Activated T-helper 17 cell treated with anti-CD3 and anti-CD28 coated beads, Interleukin-2, amount 50 U/mL, for 72 hours (primary cell): ENCODE measurements at places on chromosomes 2 and 18. TPM values are rescaled to one million over a fixed set of nuclear protein-coding genes. Genes with fewer than 3 reads are reported as not detected.
A peak's percentile ranks its signal among the peaks of the same experiment; 100 is the strongest.

DNA sequence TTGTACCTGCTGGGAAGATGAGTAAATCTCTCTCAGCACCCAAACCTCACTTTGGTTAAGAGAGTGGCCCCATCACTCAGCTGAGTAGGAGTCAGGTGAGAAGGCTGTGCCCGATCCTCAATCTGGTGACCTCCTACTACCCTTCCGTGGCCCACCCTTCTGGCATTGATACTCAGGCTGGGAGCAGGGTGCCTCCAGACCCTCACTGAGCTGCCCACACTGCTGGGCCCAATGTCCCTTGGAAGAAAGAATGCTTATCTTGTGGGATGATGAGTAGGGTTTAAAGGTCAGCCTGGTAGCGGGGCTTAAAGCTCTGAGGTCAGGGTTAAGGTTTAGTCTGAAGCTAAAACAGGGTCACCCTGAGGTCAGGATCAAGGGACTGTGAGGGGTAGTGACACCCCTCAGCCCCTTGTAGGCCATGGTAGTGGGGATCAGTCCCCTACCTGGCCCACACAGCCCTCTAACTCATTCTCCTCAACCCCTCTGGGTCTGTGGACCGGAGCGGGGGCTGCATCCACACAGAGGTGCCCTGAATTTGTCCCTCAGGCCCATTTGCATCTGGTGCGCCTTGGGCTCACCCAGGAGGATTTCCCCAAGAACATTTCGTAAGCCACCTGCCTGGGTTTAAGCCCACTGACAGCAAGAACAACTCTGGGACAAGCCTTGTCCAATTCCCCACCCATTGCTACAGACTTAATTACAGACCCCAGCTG is 123.8 kb downstream of the CYP26B1 start:
- no peak for ATAC-seq

DNA sequence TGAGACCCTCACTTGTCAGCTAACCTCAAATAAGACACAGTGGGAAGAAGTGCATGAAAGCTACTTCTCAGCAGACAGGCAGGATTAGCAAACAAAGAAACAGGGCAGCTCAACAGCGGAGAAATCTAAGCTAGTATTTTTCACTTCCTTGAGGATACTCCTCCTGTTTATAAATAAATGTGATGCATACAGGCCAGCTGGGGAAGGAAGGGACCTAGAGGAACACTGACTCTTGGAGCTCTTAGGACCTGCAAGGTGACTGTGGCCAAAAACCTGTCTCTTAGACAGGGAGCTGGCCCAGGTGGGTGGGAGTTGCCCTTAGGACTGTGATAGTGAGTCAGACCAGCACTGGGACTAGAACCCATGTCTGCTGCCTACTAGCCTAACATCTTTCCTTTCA is 4.8 kb downstream of the REEP1 start:
- no peak for ATAC-seq

- ATAC-seq = no peak
Measured at GRCh38 chr18:73986711-73987110, 160.9 kb downstream of the FBXO15 start.

Gene STARD6
- total RNA-seq = not detected

Gene ATP5MC3
- total RNA-seq = 416 TPM

- no peak for ATAC-seq
Measured at GRCh38 chr2:183868153-183868552, 730.2 kb upstream of the ZNF804A start.

- no peak for ATAC-seq
Measured at GRCh38 chr18:36518839-36519238, 221.3 kb downstream of the FHOD3 start.

DNA sequence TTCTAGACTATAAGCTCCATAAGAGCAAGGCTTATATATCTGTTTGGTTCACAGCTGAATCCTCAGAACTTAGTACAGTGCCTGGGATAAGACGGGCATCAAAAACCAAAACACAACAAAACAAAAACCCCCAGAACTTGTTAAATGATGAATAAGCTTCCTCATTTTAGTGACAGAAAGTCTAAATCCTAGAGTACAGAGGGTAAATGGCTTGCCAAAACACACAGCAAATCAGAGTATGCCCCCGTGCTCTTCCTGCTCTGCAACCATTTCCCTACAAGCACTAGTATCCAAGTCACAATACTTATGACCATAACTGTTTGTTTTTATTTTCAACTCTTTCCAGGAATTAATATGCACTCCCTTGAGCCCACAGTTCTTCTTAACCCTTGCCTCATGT is 10.1 kb downstream of the ZNF521 start:
- no peak for ATAC-seq

GRCh38 chr2:39772086-39772811 is 6.8 kb downstream of the THUMPD2 start:
- ATAC-seq = peak; percentile 93

Gene SAG
- 1.7 TPM for total RNA-seq

DNA sequence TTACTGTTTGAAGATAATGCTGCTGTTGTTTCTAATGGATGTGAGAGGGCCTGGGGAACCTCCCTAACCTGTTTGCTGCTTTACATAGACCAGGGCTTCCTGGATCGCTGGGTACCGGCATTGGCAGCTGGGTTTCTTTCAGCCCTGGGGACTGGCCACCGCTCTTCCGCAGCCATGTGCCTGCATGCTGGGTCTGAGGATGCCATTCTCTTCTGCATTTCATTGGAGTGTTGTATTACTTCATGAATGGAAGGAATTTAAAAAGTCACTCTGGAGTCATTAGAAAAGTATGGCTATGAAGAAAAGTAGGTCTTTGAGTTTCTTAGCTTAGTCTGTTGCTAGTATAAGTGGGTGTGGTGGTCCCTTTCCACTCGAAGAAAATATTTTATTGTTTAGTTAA is 107.3 kb upstream of the MGAT5 start:
- no peak for ATAC-seq

Gene ACAA2
- total RNA-seq = 94.7 TPM

DNA sequence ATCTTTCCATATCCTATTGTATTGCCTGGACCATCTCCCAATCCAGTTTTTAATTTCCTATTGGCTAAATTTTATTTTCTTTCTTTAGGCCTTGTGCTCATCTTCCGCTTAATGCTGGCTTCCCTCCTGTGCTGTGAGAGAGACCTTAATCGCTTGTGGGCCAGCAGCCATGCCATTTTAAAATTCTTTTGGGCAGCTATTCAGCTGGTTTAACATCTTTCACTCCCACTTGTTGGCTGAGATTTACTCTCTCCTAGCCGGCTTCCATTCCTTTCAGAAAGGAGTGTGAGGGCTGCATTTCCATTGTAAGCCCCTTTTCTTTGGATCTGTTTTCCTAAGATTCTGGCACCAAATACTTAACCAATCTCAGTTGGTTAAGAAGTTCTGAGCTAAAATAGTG is 140.9 kb upstream of the RASGRP3 start:
- no peak for ATAC-seq

Gene MROH2A
- not detected for total RNA-seq

DNA sequence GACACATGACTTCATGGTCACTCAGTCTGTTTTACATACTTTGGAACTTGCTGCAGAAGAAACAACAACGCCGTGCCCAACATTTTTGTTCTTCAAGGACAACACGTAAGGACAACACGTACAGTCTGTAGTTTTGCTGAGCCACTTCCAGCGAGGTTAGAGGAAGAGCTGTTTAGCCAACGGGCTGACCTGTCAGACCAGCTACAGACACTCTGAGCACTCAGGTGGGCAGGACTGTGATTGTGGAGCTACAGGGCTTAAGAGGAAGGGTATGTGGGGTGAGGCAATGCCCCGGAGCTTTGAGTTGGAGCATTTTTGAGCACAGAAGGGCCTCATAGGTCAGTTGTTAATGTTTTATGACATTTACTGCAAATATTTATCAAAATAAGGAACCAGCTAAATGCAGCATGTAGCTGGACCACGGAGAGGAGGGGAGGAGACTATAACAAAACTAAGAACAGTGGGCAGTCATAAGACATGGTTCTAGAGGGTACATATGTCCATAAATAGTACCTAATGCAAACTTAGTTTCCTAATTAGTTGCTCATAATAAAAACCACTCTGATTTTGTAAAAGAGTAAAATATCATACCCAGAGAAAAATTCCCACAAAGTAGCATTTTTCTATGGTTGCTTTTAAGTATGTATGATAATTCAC is 26.3 kb upstream of the NPC1 start:
- ATAC-seq = no peak

GRCh38 chr2:109166811-109167210 is 37.8 kb downstream of the SH3RF3 start:
- ATAC-seq = no peak

GRCh38 chr2:203782262-203782976 is 76.0 kb downstream of the CD28 start:
- peak; percentile 95 for ATAC-seq

DNA sequence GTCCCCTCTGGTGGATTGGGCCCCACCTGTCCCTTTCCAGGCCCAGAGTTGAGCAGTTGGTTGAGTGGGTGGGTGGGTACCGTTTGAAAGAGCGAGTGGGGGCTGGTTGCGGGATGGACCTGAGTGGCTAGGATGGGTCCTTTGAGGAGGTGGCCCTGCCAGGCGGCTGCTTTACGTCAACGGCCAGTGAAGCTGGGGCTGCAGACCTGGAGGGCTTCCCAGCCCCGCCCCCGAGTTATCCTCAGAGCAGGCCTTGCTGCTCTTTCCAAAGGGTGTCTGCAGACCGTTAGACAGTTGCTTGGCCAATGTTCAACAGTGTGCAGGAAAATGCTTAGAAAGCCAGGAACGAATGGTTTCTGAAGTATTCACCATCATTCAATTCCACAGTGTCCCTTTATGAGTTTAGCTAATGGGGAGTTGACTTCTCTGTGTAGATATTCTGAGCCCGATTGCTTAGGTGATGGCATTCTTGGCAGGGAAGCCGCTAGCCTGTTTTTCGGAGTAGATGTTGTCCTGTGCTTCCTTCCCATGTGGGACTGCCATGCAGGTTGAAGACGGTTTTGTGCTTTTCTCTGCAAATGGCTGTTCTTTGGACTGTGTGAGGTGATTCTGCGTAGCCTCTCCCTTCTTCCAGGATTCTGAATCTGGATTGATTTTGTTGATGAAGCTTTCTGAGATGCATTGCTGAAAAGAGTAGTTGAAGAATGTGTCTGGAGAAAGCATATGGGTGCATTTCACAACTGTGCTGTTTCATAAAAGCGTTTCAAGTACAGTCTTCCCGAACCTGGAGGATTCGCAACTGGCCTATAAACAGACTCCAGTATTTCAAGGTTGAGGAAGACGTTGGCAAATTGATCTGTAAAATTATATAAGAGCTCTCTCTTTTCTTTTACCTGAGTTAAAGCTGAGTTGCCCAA is 45.8 kb downstream of the LDLRAD4 start:
- no peak for ATAC-seq

DNA sequence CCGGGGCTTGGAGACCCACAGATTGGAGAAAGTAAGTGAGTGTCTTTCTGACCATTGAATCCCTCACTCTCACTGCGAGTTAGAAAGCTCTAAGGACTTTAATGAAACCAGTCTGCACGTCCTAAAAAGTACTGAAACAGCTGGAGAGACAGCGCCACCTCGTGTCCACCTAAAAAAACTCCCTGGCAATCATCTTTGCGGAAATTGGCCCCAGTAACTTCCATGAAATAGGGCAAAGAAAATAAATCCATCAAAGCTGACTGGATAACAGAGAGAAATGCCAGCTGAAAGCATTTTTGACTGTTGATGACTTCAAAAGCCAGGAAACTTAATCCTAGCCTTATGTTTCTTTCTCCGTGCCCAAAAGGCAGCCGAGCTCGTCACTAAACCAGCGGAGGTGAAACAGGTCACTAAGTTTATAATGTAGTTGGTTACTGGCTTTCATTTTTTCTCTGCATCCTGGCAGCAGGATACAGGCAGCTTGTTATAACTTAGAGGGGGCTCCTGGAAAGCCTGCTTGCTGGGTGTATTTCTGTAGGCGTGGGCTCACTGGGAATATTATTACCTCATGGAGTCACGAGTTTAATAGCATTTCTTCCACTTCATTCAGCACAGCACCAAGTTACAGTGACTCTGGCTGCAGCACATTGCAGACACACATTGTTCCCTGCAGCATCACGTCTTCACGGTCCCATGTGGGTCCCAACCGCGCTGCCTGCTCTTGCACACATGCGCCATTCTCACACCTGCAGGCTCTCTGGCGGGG is 266.5 kb downstream of the HRH4 start:
- ATAC-seq = peak; percentile 28

DNA sequence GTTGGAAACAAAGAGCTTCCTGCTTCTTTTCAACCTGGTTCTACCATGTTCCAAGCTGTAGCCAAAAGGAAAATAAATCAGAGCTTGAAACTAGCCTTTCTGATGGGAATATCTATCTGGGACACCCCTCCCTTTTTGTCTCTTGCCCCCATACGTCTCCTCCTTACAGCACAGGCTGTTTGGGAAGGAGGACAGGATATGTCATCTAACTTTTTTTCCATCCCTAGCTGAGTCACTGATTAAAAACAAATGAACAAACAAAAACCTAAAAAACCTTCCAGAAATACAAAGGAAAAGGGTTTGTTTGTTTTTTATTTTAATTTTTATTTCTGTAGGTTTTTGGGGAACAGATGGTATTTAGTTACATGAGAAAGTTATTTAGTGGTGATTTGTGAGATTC is 151.6 kb downstream of the FAM210A start:
- ATAC-seq = no peak

DNA sequence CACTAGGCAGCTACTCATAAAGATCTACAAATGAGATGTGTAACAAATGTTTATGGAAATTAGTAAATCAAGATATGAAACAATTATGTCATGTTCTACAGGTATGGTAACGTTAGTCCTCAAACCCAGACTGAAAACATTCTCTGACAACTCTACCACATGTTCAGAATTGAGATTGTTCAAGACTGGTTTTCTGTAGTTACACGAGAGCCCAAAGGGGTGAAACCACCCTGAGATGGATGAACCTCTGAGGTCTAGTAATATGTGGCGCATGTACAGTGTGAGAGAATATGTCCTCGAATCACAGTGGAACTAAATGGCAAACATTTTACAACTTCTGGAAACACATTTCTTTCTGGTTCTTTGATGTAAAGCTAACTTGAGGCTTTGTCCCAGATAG is 614.3 kb downstream of the ZEB2 start:
- ATAC-seq = peak; percentile 44

GRCh38 chr2:25194576-25195122 is 26.3 kb upstream of the POMC start:
- ATAC-seq = no peak

- no peak for ATAC-seq
Measured at GRCh38 chr2:198710562-198710961, 747.2 kb downstream of the SATB2 start.

Gene B3GNT7
- 0.19 TPM for total RNA-seq

GRCh38 chr18:76658627-76659026 is 163.6 kb upstream of the ZNF516 start:
- ATAC-seq = peak; percentile 83

Gene ARMC9
- 2.0 TPM for total RNA-seq

- peak; percentile 67 for ATAC-seq
Measured at GRCh38 chr2:174593574-174594203, 3.9 kb downstream of the WIPF1 start.

GRCh38 chr18:712401-713134 is at the start of gene ENOSF1:
Gene ENOSF1 (minus strand): TSS chr18:712630. CDS start chr18:712587, 43 bp downstream.
- ATAC-seq = peak; percentile 86

Gene KCNK3
- total RNA-seq = not detected

GRCh38 chr2:15570104-15570503 is 9.0 kb upstream of the NBAS start:
- ATAC-seq = no peak

Gene FBXO11
- total RNA-seq = 66.7 TPM

GRCh38 chr2:226556050-226556449 is 243.6 kb downstream of the IRS1 start:
- ATAC-seq = no peak

Gene DUSP19
- total RNA-seq = 1.6 TPM

GRCh38 chr2:121360566-121361300 is 75.7 kb upstream of the TFCP2L1 start:
- peak; percentile 49 for ATAC-seq

GRCh38 chr18:57146956-57147636 is at the start of gene BOD1L2:
Gene BOD1L2 (plus strand): TSS chr18:57147087. CDS start chr18:57147313, 226 bp downstream.
- ATAC-seq = no peak

GRCh38 chr2:46847185-46847710 is 68.4 kb downstream of the MCFD2 start:
- ATAC-seq = no peak
